RWPE2 (cell line): ENCODE measurements at places on chromosomes 1 and 21.

GRCh38 chr1:155070158-155070621 lies 6.7 kb downstream of the EFNA4 start:
- no peak for DNase-seq

DNA sequence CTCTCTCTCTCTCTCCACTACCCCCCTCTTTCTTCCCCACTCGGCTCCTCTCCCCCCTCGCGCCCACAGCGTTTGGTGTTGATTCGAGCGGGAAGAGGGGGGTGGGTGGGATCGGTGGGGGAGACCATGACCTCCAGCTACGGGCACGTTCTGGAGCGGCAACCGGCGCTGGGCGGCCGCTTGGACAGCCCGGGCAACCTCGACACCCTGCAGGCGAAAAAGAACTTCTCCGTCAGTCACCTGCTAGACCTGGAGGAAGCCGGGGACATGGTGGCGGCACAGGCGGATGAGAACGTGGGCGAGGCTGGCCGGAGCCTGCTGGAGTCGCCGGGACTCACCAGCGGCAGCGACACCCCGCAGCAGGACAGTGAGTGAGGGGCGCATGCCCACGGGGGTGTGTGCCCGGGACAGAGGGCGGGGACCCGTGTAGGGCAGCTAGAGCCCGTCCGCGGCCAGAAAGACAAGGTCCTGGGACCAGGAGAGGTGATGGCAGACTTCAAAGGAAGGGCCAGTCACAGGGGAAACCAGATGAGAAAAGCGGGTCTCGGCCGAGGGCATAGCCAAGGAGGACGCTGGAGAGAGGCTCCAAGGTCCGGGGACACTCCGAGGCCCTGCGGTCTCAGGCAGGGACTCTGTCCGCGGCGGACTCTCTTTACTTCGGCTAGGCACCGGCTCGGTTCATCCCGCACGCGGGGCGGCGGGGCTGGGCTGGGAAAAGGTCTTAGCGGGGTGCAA lies at the start of gene PRRX1:
PRRX1 (plus strand) TSS at position 39 of the 735 bp plus-strand sequence; CDS start at position 127, 88 bp downstream.
- DNase-seq, result no peak

DNA sequence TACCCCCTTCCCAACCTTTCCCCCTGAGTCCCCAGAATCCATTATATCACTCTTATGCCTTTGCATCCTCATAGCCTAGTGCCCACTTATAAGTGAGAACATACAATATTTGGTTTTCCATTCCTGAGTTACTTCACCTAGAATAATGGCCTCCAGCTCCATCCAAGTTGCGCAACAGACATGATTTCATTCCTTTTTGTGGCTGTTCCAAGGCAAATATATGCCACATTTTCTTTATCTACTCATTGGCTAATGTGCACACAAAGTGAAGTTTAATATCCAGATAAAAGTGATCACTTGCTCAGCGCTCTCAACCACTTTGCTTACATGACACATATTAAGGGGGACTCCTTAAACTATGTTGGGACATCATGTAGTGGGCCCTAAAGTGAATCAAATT lies 72.4 kb upstream of the TIAM1 start:
- DNase-seq, result no peak

DNA sequence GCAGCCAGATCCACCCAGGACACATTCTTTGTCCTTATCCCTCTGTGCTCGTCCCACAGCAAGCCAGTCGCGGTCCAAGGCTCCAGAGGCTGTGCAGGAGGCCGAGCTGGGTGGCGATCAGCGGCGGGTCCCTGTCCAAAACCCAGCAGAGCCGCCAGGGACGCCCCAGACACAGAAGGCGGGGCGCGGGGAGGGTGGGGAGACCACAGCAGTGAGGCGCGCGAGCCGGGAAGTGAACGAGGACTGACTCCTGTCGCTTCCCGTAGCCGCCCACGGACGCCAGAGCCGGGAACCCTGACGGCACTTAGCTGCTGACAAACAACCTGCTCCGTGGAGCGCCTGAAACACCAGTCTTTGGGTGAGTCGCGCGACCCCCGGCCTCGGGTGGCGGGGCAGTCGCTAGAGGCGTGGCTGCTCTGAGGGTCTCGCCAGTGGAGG lies at the start of gene LGALS8:
LGALS8 (plus strand) TSS at position 279 of the 438 bp plus-strand sequence. CDS start 2,089 bp downstream, outside the sequence.
- peak; percentile 80 for DNase-seq

GRCh38 chr1:27647328-27647727 lies 12.3 kb upstream of the FGR start:
- no peak for DNase-seq

DNA sequence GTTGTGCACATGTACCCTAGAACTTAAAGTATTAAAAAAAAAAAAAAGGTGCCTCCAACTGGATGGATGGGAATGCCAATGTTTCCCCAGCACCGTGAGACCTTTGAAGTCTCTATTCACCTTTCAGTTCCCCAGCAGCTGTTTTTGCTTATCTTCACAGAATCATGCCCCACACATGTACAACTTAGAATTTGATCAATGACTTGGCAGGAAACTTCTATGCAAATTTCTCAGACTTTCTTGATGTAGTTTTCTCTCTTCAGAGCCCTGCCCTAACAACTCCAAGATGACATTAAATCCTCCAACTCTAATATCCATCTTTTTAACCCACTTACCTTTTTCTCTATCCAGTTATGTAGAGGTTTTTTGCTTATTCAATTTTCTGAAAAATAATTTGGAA lies 144.3 kb downstream of the PLPPR5 start:
- no peak for DNase-seq

GRCh38 chr1:111236806-111237205 lies 9.3 kb downstream of the CHI3L2 start:
- DNase-seq, result no peak

DNA sequence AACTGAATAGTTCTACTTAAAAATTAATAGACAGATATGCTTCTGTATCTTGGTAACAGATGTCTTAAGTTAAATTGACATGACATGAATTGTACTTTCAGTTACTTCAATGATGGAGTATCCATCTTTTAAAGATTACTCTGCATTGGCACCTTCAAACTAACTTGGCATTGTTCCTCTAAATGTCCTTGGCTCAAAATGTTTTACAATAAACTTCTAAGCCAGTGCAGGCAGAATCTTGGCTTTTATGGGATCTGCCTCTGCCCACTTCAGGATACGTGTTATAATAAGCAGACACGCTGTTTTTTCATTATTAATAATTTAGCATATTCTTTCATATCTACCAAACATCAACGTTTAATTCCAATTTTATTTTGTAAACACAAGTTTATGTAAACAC lies 873.4 kb upstream of the ADAMTS5 start:
- DNase-seq, result no peak

GRCh38 chr1:153872934-153873333 lies 49.8 kb downstream of the GATAD2B start:
- no peak for DNase-seq

DNA sequence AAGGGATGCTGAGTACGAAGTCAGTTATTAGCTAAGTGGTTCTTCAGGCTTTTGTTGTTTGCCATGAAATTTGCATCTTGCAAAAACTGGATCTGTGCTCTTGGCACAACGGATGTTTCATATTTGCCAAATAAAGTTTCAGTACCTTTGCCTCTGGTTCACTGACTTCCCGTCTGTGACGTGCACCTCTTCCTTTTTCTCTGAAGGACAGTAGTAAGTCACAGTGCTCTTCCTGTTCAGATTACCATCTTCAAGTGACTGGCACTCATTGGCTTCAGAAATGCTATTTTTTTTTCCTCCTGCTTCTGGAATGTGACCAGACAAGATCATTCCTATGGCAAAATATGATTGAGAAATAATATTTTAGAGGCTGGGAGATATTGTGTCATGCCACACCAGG lies 75.9 kb upstream of the GREM2 start:
- DNase-seq, result no peak
